ENCODE measurements at places on chromosomes 2 and 18.
A peak's percentile ranks its signal among the peaks of the same experiment; 100 is the strongest.

DNA sequence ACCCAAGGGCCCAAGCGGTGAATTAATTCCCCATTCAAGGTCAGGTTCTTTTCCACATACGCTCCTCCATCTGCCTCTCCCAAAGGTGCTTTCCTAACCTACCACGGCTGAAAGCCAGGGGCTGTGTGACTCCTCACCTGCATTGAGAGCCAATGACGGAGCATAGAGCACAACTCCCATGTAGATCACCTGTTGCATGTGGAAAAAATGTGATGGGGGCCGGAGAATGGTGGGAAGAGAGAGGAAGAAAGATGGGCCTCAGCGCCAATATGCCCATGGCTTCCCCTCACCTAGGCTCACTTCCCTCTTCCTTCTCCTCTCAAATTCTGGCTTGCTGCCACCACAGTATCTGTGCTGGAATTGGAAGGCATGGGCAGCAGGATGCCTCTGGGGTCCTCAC is 5.5 kb upstream of the ATRAID start:
- no peak for DNase-seq

- no peak for DNase-seq
These were observed 156.2 kb downstream of the DDX1 start for GRCh38 chr2:15747603-15748471.

GRCh38 chr2:98869272-98869641 is 66.8 kb downstream of the CRACDL start:
- no peak for DNase-seq

DNA sequence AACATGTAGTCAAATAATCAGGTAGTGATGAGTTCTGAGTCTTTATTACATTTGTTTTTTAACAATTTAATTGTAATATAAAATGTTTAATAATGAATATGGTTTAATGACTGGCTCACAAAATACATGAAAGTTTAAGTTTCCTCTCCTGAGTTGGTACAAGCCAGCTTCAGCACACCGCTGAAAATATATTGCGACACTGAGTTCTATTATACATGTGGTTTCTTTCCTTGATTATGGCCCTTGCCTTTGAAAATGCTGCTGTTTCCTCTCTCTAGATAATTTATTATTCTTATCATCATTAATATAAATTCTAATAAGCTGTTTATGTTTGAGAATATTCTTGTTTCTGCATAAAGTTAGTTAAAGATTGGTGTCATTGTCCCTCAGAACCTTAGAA is 249.3 kb downstream of the PARD3B start:
- DNase-seq = no peak

GRCh38 chr2:30225131-30225762 is 6.1 kb upstream of the LBH start:
- DNase-seq = no peak

- no peak for DNase-seq
These were observed 990 bp upstream of the MGAT4A start for GRCh38 chr2:98731894-98732349.

DNA sequence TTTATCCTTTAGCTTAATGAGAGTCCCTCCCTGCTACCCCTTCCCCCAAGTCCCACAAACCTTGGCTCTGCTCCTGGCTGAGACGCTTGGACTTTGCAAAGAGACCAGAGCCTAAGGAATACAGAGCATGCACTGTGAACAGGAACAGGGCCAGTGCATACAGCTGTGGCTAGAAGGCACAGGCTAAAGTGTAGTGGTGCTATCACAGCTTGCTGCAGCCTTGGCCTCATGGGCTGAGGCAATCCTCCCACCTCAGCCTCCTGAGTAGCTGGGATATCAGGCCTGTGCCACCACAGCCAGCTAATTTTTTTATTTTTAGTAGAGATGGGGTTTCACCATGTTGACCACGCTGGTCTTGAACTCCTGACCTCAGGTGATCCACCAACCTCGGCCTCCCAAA is 39.5 kb upstream of the ASXL2 start:
- DNase-seq = no peak

GRCh38 chr2:179995741-179996515 is 11.2 kb downstream of the CWC22 start:
- no peak for DNase-seq

GRCh38 chr2:222160125-222160524 is 138.7 kb downstream of the PAX3 start:
- no peak for DNase-seq

- no peak for DNase-seq
These were observed 7.4 kb downstream of the NAB1 start for GRCh38 chr2:190656301-190656700.

GRCh38 chr2:198129609-198130008 is 325.2 kb downstream of the PLCL1 start:
- no peak for DNase-seq

GRCh38 chr18:5207471-5208150 is 10.6 kb upstream of the AKAIN1 start:
- no peak for DNase-seq

DNA sequence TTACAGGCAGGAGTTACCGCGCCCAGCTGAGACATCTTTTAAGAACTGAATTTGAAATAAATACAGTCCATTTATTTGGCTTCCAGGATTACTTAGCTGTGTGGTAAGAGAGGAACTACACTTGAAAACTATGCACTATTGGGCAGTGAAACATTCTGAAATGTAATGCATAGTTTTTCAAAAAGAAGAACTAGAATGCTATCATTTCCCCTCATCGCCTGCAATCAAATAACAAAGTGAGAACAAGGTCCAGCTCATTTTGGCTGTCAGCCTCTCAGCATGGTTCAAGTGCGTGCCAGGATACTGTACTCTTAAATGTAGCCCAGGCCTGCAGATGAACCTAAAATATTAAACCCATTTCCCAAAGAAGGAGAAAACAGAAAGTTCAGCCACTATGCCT is 76.6 kb upstream of the ARL5A start:
- no peak for DNase-seq

DNA sequence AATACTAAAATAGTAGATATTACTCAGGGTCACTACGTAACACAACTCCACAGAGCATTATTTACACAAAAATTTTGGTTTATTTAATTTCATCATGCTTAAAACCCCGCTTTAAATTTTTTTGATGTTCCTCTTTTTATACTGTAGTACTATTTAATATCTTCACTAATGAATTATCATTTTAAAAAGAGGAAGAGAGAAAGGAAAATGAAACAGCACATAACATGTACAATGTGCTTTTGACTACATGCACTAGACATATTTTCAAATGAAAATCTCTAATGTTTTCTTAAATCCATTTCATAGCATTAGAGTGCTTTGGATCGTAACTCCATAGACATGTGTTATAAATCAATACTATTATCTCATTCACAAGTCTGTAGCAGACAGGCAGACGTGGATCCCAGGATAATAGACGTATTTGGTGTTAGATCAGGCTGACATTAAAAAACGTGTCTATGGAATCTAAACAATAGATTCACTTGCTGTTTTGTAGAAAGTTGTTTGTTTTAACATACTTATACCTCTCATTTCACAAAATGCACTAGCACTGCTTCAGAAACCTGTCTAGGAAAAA is 897.0 kb downstream of the CPS1 start:
- no peak for DNase-seq

DNA sequence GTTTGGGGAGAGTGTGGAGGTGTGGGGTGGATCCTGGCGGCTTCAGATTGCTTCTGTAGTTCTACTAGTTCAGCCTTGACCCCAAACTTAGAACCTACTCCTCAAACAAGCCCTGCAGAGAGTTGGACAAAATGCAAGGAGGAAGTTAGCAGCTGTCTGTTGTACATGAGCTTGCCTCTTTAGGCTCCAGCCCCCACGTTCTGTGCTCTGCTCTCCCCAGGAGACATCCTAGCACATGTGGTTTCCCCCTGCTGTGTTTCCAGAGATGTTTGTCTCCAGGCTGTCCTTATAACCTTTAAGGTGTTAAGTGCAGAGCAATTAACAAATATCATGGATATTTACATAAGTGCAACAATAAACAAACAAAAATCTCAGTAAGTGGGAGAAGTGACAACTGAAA is 111.1 kb downstream of the ACOXL start:
- no peak for DNase-seq

GRCh38 chr2:27887830-27888229 is 2.4 kb downstream of the RBKS start:
- DNase-seq = no peak

- no peak for DNase-seq
These were observed 34.9 kb upstream of the MAT2A start for GRCh38 chr2:85503851-85504777.

DNA sequence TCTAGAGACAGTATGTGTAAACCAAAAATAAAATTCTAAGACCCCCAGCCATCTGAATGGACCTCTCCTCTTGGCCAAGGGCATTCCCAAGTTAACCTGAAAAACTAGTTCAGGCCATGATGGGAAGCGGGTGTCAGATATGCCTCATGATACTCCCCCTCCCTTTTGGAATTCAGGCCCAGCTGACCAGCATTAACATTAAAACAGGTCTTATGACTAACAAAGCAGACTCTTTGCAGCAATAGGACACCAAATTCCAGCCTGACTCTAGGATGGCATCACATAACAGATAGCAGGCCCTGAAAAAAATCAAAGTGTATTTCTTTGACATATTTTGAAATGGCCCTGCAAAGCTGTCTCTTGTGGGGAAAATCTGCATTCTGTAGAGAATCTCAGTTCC is 73.3 kb upstream of the L3MBTL4 start:
- DNase-seq = no peak

DNA sequence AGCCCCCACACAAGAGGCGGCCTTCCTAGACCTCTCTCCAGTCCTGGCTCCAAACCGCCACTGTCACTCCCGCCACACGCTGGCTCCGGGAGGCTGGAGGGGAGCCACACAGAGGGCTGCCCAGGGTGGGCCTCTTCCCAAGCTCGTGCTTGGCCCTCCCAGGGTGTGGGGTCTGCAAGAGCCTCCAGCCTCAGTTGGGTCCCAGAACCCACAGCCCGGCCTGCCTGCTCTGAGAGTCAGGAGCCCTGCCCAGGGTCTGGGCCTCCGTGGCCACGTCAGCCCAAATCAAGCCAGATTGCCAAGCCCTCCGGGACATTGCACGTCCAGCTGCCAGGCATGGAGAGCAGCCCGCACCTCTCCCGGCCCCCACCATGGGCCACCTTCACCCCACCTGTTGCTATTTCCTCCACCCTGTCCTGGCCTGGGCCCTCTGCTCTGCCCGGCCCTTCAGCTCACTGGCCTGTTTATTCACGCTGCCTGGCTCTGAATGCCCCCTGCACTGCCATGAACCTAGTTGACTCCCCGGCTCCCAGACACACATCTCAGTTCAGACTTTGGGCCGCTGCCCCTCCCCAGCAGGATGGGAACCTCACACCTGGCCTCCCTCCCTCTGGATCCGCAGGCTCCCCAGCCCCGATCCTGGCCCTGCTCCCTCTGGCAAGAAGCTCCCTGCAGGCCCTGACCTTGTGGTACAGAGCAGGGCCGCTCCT is 61.0 kb downstream of the BIN1 start:
- no peak for DNase-seq

GRCh38 chr18:48446582-48447225 is 37.5 kb upstream of the ZBTB7C start:
- DNase-seq = peak; percentile 52

GRCh38 chr2:42327125-42327524 is 33.9 kb downstream of the COX7A2L start:
- no peak for DNase-seq

DNA sequence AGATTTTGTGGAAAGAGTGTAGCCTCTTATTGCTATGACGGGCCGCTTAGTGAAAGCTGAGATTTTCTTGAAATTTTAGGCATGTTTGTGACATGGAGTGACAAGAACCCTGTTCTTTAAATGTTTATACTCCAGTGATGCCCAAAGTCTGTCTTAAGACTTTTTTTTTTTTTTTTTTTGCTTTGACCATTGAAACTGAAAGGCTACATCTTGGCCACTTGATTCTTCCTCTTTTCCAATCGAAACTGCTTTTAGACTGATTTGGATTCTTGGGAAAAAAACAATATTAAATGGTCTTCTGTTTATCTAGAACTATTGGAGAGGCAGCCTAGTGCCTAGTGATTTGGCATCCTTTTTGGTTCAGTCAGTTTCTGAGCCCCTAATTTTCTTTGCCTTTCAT is 2.4 kb upstream of the SLC8A1 start:
- DNase-seq = no peak

GRCh38 chr18:24600076-24600654 is 139.7 kb downstream of the HRH4 start:
- DNase-seq = no peak

GRCh38 chr2:230156782-230157699 is 62.7 kb downstream of the SP110 start:
- no peak for DNase-seq

GRCh38 chr2:169184074-169184473 is 114.7 kb downstream of the DHRS9 start:
- no peak for DNase-seq

- DNase-seq = no peak
These were observed 131.8 kb upstream of the TTC39C start for GRCh38 chr18:23882616-23883276.

GRCh38 chr2:162014751-162015150 is 59.3 kb downstream of the DPP4 start:
- no peak for DNase-seq

DNA sequence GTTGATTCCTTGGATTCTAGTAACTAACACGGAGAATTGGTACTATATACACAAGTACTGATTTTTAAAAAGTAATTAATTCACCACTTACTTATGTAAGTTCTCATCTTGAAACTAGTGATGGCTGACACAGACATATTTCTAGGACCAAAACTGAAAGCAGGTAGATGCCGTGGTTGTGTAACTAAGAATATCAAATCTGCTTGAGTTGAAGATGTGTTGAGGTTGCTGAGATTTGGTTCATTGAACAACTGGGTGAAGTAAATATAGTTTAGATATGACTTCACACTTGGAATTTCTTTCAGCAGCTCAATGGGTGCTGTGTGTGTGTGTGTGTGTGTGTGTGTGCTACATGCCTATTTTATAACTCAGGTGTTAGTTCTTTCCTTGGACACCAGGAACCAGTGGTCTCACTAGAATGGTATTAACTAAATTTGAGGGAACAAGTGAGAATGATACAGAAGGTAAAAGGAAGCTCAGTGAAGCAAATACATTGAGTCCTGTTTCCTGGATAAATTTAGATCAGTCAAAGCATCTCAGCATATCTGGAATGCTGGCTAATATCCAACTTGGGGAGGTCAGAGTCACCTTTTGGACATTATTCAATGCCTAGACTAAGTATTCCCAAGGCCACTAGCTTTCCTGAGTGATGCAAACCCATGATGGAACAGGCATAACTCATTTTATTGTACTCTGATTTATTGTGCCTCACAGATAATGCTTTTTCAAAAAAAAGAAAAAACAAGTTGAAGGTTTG is 110.7 kb upstream of the ZEB2 start:
- DNase-seq = no peak

DNA sequence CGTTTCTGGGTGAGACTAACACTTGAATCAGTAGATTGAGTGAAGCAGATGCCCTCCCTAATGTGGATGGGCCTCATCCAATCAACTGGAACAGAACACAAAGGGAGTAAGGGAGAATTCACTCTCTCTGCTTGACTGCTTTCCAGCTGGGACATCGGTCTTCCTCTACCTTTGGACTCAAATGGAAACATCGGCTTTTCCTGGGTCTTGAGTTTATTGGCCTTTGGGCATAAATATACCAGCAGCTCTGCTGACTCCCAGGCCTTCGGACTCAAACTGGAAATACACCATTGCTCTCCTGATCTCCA is 311.6 kb downstream of the STK39 start:
- no peak for DNase-seq
